ENCODE measurements at places on chromosomes 7 and 10. TPM values are rescaled to one million over a fixed set of nuclear protein-coding genes. Genes with fewer than 3 reads are reported as not detected.

- no peak for DNase-seq
Measured at GRCh38 chr10:71015674-71016073, 127.3 kb upstream of the PCBD1 start.

- DNase-seq = no peak
Measured at GRCh38 chr10:77889277-77889903, 37.2 kb downstream of the DLG5 start.

GRCh38 chr10:4004144-4004543 lies 219.1 kb upstream of the KLF6 start:
- DNase-seq = no peak

DNA sequence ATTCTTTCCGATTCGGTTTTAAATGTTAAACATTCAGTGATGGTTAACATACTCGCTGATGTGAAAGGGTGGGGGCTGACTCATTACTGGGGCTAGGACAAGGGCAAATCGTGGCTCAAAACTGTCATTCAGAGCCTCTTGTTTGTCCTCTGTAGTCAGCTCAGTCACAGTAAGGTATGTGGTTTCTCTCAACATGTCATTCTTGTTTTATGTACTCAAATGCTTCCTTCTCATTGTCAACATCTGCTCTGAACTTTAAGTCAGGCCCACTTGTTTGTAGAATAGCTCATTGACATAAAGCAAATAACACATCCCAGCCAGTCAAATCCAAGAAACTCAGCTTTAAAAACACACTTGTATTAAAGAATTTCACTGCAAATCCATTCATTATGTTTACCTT lies 7.3 kb downstream of the SLC16A9 start:
- DNase-seq = no peak

DNA sequence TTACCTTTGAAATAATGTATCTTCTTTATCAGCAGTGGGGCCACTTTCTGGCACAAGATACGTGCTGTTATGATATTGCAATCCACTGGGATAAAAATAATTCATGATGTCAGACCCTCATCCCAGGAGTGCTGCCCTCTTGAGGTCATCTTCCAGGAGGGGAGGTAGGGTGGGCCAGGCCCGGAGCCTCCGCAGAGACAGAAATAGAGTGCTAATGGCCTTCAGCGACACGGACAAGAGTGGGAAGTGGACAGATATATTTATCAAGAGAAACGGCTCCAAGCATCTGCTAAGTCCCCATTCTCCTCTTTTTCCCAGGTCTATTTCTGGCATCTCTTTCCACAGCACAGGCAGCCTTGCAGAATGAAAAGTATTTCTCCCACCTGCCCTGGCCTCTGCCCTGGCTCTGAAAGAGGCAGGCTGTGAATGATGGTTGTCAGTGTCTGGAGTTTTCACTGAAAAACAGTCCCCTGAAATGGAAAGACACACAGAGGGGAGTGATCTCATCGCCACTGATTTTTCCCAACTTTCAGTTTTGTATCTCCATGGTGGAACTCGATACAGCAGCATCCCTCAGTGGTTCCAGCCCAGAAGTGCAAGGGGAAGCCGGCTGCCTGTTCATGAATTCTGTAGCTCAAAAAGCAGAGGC lies 251.7 kb upstream of the MYO3A start:
- peak; percentile 52 for DNase-seq

DNA sequence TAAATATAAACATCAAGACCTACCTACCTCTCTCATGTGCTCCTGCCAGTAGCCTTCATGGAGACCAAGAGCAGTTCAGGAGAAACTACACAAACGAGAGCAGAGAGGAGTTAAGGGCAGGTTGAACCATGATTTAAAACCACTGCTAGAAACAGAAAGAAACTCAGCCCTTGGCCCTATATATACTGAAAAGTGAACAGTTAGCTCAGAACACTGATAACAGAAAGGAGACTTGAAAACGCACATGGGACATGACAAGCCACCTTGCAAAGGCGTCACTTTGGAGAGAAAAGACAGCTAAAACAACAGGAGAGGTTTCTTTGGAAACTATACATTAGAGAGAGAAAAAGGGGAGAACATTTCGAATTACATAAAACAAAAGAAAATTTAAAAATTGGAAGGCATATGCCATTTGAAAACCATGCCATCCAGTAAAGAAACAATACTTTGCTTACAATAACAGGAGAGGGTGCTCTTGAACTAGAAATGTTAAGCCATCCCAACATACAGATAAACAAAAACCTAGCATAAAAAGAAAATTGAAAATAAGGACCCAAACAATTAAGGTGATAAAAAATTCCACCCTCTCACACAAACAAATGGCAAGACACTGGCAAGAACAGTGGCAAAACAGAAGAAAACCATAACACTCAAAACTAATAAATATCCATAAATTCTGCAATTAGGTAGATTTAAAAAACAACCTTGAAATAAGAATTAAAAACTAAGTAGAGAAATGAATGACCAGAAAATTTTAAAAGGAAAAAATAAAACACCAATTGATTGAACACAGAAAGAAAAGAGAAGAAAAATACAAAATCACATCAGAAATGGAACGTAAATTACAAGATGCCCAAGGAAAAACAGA lies 232.7 kb downstream of the IMMP2L start:
- DNase-seq = no peak

Gene SYPL1
- 57.8 TPM for total RNA-seq

Gene NPFFR1
- total RNA-seq = not detected

Gene EPHA1
- total RNA-seq = not detected

Gene HEPACAM2
- total RNA-seq = not detected

Gene ELOVL3
- total RNA-seq = not detected

Measured in H4 (cell line).